ENCODE measurements at places on chromosomes 5 and 9. TPM values are rescaled to one million over a fixed set of nuclear protein-coding genes. Genes with fewer than 3 reads are reported as not detected.

The GFI1B gene
- not detected for total RNA-seq

The SPOUT1 gene
- total RNA-seq: 34.8 TPM

The C8G gene
- 1.3 TPM for total RNA-seq

The PCDHGB6 gene
- 71.5 TPM for total RNA-seq

The CERCAM gene
- 128 TPM for total RNA-seq

The ARSI gene
- total RNA-seq: 0.51 TPM

The ENTPD2 gene
- total RNA-seq: 0.46 TPM

The FCHO2 gene
- 41.5 TPM for total RNA-seq

The CCDC180 gene
- total RNA-seq: 14.5 TPM

The FOXD4 gene
- total RNA-seq: 0.43 TPM

The NDUFAF2 gene
- total RNA-seq: 23.4 TPM

The LHFPL2 gene
- total RNA-seq: 110 TPM

All from osteocyte (in vitro differentiated cells).